ENCODE measurements at places on chromosomes 13 and 19.

GRCh38 chr13:110600261-110600819 is 15.0 kb upstream of the NAXD start:
- DNase-seq, result no peak

- DNase-seq, result no peak
Measured at GRCh38 chr19:3140667-3141038, 4.8 kb downstream of the GNA15 start.

GRCh38 chr19:35514282-35514809 is 897 bp upstream of the DMKN start:
- no peak for DNase-seq

GRCh38 chr19:33220735-33221134 is 4.9 kb downstream of the SLC7A10 start:
- no peak for DNase-seq

DNA sequence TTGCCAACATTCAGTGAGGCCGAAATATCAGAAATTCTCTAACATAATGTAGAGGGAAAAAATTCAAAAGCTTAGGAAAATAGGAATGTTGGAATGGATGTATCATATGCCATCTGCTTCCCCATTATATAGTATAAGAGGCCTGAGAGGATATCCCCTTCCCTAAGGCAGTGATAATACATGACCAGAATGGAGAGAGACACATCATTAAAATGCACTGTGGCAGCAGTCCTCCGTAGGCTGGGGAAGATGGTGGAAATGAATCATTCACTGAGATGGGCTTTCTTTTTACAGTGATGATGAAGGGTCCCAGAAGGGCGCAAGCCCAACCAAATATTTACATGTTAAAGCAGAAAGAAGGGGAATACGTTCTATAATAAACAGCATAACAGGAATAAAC is 799.1 kb upstream of the SPRY2 start:
- DNase-seq, result no peak

DNA sequence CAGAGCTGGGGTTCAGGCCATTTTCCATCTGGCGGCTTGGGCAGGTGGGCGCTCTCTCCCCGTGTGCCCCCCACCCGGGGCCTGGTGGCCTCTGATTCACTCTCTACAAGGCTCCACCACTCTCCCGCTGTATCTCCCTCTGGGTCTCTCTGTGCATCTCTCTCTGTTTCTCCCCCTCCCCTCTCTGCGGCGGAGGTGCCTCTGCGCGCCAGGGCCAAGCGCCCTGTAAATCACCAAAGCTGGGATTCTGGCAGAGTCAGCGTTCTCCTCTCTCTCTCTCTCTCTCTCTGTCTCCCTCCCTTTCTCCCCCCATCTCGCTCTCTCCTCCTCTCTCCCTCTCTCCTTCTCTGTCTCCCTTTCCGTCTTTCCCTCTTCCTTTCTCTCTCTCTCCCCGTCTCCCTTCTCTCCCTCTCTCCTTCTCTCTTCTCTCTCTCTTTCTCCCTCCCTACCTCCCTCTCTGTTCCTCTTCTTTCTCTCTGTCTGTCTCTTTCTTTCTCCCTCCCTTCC is 3.9 kb downstream of the NFIC start:
- no peak for DNase-seq

- DNase-seq, result peak; percentile 50
Measured at GRCh38 chr13:94674609-94675348, 37.6 kb downstream of the SOX21 start.

- DNase-seq, result peak; percentile 48
Measured at GRCh38 chr19:14167576-14168138, 31.3 kb upstream of the ASF1B start.

DNA sequence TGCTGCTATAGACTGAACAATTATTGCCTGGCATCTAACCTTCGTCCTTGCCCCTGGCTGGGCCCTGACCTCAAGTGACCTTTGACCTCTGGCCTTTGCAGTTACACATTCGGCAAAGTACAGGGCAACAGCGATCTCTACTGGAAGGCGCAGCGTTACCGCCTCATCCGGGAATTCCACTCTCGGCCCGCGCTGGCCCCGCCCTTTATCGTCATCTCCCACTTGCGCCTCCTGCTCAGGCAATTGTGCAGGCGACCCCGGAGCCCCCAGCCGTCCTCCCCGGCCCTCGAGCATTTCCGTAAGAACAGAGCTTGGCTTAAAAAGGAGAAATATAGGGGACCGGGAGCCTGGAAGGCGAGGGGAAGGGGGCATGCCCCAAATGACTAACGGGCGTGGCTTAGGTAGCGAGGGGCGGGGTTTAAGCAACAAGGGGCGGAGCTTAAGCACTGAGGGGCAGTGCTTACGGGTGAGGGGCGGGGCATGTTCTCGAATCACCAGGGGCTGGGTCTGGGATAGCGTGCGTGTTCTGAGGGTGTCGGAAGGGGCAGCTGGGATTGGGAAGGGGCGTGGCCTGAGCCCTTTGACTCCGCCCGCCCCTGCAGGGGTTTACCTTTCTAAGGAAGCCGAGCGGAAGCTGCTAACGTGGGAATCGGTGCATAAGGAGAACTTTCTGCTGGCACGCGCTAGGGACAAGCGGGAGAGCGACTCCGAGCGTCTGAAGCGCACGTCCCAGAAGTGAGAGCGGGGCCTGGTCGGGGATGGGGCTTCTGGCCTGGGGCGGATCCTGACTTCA is 52.7 kb downstream of the TRPM4 start:
- peak; percentile 81 for DNase-seq

- no peak for DNase-seq
Measured at GRCh38 chr19:4059891-4060620, 6.6 kb downstream of the ZBTB7A start.

- no peak for DNase-seq
Measured at GRCh38 chr19:49879243-49879963, 1.9 kb downstream of the TBC1D17 start.

DNA sequence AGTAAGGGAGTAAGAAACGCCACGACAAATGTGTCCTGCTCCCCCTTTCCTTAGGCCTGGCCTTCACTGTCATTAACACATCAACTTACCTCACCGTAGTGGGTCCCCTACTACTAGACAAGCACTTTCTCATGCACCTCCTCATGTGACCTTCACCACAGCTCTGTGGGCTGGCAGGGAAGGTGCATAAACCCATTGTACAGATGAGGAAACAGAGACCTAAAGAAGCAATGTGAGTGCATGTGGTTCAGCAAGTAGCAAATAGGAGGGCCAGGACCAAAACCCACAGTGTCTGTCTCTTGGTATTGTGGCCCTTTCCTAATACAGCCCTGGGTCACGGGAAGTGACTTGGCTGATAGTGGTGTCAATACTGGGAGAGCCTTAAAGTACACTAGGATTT is 5.3 kb downstream of the CCDC70 start:
- no peak for DNase-seq

GRCh38 chr13:78022164-78022877 is 103.7 kb upstream of the EDNRB start:
- no peak for DNase-seq

DNA sequence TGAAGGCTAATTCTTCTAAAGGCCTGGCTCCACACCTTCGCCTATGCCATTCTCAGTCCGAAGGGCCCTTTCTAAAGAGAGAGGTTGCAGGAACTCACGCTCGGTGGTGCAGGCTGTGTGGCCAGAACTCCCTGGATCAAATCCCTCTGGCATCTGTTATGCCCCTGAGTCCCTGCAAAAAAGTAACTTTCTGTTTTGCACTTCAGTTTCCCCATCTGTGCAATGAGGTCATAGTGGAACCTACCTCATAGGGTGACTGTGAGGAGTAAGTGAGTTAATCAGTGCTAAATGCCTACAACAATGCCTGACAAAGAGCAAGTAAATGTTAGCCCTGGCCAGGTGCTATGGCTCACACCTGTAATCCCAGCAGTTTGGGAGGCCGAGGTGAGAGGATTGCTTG is 7.3 kb downstream of the IGSF23 start:
- no peak for DNase-seq

All from tongue (tissue), 3 donors.